ENCODE measurements at places on chromosomes 4 and X.

DNA sequence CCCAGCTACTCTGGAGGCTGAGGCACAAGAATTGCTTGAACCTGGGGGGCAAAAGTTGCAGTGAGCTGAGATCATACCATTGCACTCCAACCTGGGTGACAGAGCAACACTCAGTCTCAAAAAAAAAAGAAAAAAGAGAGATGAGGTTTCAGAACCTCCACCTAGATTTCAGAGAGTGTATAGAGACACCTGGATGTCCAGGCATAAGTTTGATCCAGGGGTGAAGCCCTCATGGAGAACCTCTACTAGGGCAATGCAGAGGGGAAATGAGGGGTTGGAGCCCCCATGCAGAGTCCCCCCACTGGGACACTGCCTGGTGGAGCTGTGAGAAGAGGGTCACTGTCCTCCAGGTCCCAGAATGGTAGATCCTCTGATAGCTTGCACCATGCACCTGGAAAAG lies 92.8 kb upstream of the HSD17B10 start:
- DNase-seq, result no peak

DNA sequence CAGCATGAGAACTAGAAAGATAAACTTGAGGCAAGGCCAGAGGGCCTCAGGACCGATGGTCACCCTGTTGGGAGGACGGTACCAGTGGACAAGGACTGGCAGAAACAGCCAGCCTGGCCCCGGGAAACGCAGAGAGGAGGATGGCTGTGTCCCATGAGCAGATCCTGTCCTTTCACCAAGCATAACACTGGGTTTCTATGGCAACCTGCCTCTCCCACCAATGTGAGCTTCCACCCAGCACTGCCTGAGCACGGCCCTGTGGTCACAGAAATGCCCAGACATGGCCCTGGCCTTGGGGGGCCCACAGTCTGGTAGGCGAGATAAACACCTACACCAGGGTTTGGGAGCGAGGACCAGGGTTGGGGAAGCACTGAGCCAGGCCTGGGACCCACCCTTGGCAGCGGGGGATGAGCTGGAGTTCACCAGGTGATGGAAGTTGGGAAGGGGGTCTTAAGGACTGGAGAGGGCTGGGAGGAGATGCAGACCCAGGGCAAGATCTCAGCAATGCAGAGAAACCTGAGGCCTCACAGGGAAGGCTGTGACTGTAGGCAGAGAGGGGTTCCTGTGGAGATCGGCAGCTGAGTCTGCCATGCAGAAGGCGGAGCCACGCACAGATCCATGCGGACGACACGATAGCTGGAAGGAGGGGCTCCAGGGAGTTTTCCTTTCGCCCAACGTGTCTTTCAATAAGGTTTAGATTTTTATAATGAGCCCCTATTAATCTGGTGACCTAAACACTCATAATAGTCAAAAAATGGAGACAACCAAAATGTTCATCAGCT lies 32.7 kb upstream of the CRMP1 start:
- no peak for DNase-seq

GRCh38 chr4:89879215-89879614 lies 15.4 kb upstream of the MMRN1 start:
- no peak for DNase-seq

DNA sequence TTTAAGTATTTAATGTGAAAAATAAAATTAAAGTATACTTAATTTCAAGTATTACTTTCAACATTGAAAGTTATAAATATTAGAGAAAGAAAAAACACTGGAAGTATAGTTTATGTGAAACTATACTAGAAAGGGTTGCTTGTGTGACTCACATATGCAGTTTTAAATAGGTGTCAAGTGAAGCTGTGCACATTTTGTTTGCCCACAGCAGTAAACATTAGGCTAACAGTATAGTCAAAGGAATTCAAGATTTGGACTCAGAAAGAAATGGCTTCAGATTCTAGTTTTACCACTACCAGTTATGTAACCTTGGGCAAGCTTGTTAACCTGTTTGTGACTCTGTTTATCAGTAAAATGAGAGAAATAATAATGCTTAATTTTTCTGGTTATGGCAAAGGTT lies 148.2 kb downstream of the FAM47B start:
- no peak for DNase-seq

DNA sequence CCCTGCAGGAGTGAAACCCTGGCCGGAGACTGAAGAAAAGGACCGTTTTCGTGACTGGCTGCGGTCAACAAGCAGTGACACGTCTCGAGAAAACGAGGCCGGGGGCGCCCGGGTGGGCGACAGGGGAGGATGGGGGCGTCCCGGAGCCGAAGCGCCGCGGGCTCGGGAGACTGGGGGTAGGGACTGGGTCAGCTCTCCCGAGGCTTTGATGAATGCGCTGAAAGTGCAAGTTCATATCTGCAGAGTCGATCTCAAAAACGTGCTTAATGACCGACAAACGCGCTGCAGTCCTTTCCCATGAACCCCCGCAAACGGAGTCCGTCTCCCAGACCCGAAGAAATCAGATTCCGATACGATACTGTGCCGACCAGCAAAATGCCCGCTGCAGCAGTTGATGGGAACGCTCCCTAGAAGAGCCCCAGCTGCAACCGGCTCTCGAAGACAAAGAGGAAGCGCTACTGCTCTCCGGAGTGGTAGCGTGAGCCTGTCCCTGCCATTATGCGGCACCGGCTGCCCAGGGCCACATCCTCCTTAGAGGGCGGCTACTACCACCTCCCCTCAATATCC lies 806 bp upstream of the CD99L2 start:
- peak; percentile 14 for DNase-seq

DNA sequence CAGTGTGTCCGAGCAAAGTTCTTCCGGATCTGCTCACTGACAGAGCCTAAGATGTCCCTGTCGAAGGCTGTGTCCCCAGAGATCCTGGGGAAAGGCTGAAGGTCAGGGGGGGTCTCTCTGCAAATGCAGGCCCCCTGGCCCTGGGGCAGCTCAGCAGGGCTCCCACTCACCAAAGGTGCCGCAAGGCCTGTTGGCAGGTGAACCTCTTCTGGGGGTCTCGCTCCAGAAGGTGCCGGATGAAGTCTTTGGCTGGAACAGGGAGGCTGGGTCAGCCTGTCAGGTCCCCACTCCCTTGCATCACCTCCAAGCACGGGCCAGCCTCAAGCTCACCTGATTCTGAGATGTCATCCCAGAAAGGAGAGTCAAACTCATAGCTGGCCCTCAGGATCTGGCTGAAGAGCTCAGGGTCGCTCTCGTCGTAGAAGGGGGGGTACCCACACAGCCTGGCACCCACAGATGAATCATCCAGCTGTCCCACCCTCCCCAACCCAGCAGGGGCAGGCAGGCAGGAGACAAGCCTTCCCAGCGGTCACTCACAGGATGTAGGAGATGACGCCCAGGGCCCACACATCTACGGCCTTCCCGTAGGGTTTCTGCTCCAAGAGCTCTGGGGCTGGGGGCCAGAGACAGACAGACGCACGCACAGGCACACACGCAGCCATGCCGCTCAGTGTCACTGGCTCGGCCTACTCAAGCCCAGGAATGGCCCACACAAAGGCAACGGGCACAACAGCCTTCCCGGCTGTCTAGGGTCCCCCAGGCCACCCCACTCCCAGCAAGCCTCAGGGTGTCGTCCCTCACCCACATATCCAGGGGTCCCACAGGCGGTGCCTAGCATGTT lies 2.6 kb downstream of the PNCK start:
- no peak for DNase-seq

DNA sequence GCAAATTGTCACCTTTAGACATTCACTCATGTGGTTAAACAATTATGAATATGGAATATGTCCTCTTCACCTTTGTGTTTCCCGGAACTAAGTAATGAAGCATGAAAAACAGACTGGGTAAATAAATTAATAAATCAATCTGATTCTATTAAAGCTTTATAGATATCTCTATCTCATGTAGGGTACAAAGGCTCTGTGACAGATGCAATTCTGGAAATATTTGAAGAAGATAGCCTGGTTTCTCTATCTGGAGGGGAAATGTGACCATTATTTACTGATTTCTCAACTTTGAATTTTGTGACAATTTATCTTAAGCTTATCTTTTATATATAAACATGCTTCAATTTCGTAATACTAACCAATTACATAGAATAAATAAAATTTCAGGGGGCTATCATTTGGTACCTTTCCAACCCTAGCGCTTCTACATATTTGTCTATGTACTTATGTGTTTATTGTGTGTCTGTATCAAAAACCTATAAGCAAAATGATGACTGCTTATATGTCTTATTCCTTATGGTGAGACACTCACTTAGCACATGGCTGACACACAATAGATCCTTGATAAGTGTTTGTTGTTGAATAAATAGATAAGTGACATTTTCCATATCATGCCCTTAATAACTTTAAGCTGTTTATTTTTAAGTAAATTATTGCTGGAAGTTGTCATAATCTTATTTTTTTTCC lies 9.9 kb downstream of the CTSO start:
- no peak for DNase-seq

- DNase-seq, result no peak
These were observed 46.4 kb downstream of the NUDT6 start for GRCh38 chr4:122875949-122876348.

DNA sequence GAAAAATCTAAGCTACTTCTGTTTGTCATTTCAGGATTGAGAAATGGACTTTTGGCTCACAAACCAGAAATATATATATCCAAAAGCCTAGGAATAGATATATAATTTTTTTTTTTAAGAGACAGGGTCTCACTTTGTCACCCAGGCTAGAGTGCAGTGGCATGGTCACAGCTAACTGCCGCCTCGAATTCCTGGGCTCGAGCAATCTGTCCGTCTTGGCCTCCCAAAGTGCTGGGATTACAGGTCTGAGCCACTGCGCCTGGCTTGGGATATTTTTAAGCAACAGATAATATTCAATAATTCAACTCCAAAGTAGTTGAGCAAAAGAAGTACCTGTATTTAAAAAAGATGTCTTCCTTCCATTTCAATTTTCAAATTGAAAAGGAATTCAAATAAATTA lies 112.5 kb downstream of the C4orf51 start:
- DNase-seq, result no peak

DNA sequence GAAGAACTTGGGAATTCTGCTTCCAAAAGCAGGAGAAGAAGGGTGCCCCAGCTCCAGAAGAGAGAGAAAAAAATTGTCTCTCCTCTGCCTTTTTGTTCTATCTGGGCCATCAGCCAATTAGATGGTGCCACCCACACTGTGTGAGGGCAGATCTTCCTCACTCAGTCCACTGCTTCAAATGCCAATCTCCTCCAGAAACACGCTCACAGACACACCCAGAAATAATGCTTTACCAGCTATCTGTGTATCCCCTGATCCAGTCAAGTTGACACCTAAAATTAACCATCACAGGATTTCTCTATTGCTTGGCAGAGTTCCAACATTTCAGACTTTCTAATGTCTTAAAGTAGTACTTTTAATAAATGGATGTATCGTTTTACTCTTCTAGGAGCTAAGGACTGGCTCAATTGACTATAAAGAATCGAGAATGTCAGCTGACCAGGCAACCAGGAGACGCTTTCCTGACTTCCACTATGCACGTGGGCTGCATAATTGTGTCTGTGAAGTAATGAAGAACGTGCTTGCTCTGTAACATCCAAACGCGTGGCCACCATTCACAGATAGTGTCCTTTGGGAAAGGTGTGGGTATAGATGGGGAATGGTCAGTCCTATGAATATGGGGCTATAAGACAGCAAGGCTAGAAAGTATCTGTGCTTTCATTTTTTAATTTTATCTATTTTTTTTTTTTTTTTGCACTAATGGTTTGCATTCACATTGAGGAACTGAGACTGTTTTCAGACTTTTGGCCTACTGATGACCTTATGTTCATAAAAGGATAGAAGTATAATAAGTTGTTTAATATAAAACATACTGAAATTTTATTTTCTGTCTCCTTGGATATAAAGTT lies 9.9 kb upstream of the SMIM20 start:
- DNase-seq, result no peak

DNA sequence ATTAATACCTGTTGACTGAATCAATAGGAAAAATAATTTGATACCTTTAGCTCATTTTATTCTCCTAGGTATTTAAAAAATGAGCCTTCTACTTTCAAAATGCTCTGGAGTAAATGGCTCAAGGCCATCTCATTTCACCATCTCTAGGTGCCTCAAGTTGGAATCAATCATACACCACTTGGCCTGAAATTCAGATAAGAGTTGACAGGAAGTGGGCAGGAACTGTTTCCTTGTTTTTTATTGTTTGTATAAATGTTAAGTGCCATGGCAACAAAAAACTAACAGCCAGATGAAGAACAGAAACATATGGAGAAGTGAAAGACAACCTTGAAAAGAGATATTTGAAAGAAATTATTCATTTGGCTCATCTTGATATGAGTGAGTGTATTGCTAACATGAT lies 12.4 kb downstream of the LIMCH1 start:
- peak; percentile 7 for DNase-seq

- DNase-seq, result no peak
These were observed 21.9 kb upstream of the IGFBP7 start for GRCh38 chr4:57131849-57132742.

DNA sequence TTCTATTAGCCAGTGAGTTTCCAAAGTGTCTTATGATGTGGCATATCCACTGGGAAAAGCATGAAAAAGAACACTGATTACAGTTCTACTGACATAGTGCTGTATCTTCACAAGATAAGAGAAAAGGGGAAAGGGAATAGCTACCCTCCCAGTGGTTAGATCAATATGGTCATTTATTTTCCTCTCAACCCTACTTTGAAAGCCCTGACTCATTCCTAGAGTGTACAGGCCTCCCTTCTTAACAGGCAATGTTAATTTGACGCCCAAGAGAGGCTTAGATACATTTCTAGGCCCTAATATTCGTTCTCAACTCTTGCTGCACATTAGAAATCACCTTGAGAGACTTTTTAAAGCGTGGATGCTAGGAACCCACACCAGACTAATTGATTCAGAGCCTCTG lies 20.4 kb upstream of the BRS3 start:
- no peak for DNase-seq

GRCh38 chrX:14030174-14030530 lies 460 bp upstream of the GEMIN8 start:
- DNase-seq, result peak; percentile 58

- DNase-seq, result no peak
These were observed 10.7 kb upstream of the S100P start for GRCh38 chr4:6682862-6683590.

- peak; percentile 21 for DNase-seq
These were observed 1.3 kb downstream of the TBL1X start for GRCh38 chrX:9466124-9466495.

- DNase-seq, result peak; percentile 10
These were observed at the start of gene USP51 for GRCh38 chrX:55489314-55490009. Gene USP51 (minus strand): TSS chrX:55489848. CDS start chrX:55488939, 909 bp downstream.

- DNase-seq, result no peak
These were observed 145.9 kb downstream of the DMD start for GRCh38 chrX:33065415-33065814.

GRCh38 chr4:143178923-143179322 lies 5.8 kb upstream of the USP38 start:
- no peak for DNase-seq

GRCh38 chr4:536351-536972 lies 37.5 kb downstream of the PIGG start:
- no peak for DNase-seq

GRCh38 chr4:20086067-20086798 lies 165.5 kb upstream of the SLIT2 start:
- DNase-seq, result peak; percentile 55

Measured in AG10803 (cell line).